ENCODE measurements at places on chromosomes 6 and 20. TPM values are rescaled to one million over a fixed set of nuclear protein-coding genes. Genes with fewer than 3 reads are reported as not detected.

The PRKN gene
- not detected for total RNA-seq

The CAGE1 gene
- total RNA-seq = 0.18 TPM

The SCUBE3 gene
- 0.54 TPM for total RNA-seq

The MRPL18 gene
- total RNA-seq = 87.0 TPM

DNA sequence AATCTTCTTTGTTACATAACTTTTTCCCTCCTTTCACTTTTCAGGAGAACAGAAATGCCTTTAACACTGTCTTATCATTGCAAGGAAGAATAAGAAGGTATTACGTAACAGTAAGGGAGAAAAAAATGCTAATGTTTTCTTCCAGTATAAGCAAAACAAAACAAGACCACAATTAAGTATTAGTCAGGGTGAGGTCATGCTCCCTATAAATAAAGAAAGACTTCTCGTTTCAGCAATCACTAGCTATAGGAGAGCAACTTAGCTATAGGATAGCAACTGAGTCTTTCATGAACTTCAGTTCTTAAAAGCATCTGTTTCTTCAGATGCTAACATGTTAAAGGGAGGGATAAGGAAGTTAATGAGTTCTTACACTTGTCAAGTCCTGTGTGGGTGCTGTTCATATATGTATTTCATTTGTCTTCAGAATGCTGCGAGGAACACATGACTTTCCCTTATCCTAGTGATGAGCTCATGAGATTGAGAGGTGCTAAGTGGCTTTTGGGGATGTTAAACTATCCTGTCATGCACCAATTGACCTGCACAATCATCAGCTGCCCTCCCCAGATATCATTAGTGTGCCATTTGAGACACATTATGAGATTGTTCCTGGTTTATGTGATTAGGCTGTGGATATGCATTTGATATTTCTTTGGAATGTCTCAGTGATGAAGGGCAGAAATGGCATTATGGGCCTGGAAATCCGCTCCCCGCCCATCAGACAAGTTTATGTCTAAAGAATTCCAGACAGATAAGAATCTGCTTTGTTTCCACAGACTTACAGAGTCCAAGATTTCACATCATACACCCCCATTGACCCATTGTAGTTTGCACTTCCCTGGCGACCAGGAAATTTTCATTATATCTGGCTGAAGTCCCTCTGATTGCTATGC lies 37.5 kb downstream of the LAMA4 start:
- DNase-seq = no peak
